ENCODE measurements at places on chromosomes 1 and 21.

- no peak for DNase-seq
These were observed 21.9 kb downstream of the PODN start for GRCh38 chr1:53083636-53084588.

DNA sequence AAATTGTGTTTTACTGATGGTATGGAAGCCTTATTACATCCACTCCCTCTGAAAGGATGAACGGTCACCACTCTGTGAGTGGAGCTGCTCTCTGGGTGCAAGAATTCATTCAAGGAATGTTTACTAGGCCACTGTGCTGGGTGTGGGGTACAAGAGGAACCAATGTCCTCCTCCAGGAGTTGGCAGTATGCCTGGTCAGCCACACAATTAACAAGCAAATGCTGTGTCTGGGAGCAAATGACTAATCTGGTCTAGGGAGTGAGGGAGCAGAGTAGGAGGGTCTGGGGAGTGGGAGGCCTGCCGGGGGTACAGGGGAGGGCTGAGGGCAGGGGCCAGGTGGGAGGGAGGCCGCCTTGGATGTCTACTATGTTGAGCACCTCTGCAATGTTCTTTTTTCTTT, 27.2 kb upstream of the TDRD10 start:
- DNase-seq: peak; percentile 92

GRCh38 chr1:224211206-224211962, 28.3 kb downstream of the DEGS1 start:
- peak; percentile 74 for DNase-seq

DNA sequence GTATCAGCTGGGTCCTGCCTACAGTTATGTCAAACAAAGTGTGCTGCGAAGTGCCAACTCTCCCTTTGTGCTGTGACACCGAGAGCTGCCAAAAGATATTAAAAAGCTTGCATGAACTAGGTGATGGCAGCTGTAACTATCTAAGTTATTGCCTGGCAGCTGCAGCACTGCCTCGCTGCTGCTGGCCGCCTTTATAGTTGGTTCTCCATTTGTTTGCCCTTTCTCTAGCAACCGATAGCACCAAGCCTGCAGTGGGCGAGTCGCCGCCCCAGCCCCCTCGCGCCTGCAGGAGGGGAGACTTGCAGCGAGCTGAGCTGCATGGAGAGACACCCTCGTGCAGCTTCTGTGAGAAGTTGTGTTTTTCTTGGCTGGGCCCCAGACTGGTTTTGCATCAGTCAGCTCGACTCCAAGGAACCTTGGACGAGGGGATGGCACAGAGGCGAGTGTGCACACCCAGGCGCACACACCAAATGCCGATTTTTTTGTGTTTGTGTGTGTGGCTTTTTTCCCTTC, 330.6 kb downstream of the RPS6KC1 start:
- DNase-seq: peak; percentile 3

GRCh38 chr1:198483645-198484044, 56.8 kb downstream of the ATP6V1G3 start:
- no peak for DNase-seq

GRCh38 chr1:51750729-51751128, 127.8 kb downstream of the NRDC start:
- DNase-seq: no peak

GRCh38 chr1:206899717-206900116, 2.5 kb downstream of the IL24 start:
- DNase-seq: no peak

GRCh38 chr1:53031732-53032131, 30.3 kb upstream of the PODN start:
- no peak for DNase-seq

GRCh38 chr1:82923931-82924330, 1075.0 kb downstream of the TTLL7 start:
- DNase-seq: no peak

GRCh38 chr1:46526013-46526690, 25.3 kb downstream of the KNCN start:
- no peak for DNase-seq

GRCh38 chr1:98260839-98261238, 340.0 kb upstream of the DPYD start:
- DNase-seq: no peak

Measured in fibroblast of skin of abdomen (primary cell).